ENCODE measurements at places on chromosomes 2 and 18. TPM values are rescaled to one million over a fixed set of nuclear protein-coding genes. Genes with fewer than 3 reads are reported as not detected.

COPS7B gene
- total RNA-seq, result 27.6 TPM

GCKR gene
- not detected for total RNA-seq

NOSTRIN gene
- 0.50 TPM for total RNA-seq

ZBTB7C gene
- total RNA-seq, result not detected

KIDINS220 gene
- 22.6 TPM for total RNA-seq
